ENCODE measurements at places on chromosomes 16 and 17.

GRCh38 chr16:86502856-86503748, 7.2 kb upstream of the FOXF1 start:
- no peak for DNase-seq

DNA sequence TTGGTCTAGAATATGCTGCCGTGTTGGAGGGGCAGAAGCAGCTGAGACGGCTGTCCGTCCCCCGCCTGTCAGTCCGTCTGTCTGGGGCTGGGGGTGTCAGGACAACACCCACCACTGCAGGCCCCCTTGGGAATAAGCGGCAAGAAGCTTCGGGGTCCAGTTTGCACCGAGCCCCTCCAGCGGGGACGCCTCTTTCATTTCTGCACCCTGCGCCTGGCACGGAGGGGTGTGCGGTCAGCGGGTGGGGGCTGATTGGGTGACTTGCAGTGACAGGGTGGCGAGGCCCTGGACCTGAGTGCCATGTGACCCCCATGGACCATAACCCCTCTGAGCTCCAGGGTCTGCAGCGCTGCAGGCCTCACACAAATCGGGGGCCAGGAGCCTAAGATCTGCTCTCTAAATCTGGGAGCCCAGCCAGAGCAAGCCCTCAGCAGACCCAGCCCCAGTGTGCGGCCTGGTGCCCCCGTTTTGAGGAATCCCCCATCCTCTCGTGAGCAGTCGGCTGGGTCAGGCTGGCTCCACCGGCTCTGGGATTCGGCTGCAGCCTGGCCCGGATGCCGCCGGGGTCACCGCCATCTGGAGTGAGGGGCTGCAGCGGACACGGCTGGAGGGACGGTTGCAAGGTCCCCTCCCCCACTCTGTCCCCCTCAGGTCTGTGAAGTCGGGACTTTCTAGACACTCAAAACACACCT, 8.3 kb downstream of the CBFA2T3 start:
- DNase-seq: no peak

DNA sequence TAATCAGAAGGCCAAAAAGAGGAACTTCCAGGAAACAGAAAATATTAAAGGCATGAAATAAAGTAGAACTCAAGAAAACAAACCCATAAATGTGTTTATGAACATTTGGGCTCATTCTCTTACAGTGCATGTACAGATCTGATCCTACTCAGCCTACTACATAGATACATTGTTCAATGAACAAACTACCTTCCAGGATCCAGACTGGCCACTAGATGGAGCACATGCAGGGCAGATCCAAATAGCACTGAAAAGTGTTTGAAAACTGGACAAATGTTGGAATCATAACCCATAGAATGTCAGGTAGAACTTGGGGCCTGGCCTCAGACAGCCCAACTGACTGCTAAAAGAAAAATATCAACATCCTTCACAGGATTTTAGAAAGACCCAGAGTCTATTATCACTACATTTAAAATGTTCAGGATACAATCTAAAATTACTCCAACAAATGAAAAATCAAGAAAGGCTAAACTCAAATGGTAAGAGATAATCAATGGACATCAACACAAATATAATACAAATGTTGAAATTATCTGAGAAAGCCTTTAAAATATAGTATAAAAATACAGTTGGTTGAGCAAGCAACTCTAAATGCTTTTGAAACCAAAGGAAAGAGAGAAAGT, 122.4 kb upstream of the NUDT7 start:
- no peak for DNase-seq

DNA sequence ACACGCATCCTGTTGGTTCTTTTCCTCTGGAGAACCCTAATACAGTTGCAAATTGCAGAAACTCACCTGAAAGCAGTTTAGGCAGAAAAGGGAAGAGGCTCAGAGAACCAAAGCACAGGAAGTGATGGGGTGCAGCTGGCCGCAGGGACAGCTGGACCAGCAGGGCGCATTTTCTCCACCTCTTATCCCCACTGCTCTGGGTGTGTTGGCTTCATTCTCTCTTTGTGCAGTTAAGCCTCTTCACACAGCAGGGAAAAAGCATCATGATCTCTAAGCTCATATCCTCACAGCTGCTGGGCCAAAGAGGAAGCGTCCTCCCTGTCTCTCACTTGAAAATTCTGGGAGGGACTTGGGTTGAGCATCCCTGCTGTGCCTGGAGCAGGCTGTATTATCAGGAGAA, 20.0 kb upstream of the LRRC75A start:
- DNase-seq: no peak

DNA sequence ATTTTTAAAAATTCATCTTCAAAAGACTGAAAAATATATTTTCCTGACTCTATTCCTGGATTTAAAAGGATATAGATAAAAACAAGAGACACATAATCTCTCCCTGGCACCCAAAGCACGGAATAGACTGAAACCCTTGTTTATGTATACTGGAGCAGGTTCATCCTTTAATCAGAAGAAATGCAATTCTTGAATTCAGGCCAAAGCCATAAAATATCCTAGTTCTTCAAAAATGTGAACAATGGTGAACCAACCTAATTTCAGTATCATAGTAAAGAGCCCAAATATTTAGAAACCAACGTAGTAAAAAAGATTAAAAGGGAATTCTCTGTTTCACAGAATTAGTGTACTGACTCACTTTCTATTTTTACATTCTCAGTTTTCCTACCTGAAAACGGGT, 188.5 kb upstream of the C17orf78 start:
- no peak for DNase-seq

GRCh38 chr17:15413101-15413771, 54.2 kb downstream of the CDRT4 start:
- DNase-seq: no peak

DNA sequence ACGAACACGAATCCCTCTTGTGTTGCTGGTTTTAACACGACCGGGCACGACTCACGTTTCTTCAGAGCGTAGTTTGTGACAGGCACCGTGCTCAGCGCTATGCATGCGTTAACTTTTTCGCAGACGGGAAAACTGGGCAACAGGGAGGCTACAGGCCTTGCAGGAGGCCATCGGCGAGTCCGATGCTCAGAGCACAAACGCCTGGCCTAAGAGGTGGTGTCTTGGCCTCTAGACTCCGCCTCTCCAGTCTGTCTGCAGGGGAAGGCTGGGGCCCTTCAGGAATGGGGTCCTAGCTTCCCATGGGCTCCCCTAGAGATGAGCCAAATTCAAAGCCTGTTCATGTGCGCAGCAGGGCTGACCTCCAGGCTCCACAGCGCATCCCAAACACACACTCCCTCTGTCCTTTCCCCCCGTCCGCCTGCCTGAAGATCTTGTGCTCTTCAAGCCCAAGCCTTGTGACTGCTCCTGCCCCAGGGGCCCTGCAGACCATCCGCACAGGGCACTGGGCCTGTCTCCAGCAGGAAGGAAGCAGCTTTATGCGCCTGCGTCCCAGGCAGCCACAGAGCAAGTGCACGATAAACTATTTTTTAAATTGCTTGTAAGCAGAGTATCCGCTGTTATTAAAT, 3.1 kb downstream of the CLCN7 start:
- DNase-seq: no peak

GRCh38 chr17:62627904-62628633, 599 bp downstream of the MRC2 start:
- no peak for DNase-seq

DNA sequence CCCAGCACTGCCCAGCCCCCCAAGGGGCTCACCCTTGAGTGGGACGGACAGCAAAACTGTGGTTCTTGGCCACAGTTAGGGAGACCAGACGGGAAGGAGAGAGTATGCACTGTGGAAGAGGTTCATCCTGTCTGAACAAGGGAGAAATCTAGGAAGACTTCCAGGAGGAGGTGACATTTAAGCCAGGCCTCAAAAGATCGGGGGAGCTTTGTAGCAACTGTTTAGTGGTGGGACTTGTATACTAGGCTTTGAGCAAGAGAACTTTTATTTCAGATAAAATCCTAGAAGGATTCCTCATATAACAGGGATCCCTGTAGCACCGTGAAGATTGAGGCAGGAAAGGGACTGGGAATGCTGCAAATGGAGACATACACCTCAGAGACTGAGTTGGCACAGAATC, 30.8 kb downstream of the SREBF1 start:
- DNase-seq: no peak

DNA sequence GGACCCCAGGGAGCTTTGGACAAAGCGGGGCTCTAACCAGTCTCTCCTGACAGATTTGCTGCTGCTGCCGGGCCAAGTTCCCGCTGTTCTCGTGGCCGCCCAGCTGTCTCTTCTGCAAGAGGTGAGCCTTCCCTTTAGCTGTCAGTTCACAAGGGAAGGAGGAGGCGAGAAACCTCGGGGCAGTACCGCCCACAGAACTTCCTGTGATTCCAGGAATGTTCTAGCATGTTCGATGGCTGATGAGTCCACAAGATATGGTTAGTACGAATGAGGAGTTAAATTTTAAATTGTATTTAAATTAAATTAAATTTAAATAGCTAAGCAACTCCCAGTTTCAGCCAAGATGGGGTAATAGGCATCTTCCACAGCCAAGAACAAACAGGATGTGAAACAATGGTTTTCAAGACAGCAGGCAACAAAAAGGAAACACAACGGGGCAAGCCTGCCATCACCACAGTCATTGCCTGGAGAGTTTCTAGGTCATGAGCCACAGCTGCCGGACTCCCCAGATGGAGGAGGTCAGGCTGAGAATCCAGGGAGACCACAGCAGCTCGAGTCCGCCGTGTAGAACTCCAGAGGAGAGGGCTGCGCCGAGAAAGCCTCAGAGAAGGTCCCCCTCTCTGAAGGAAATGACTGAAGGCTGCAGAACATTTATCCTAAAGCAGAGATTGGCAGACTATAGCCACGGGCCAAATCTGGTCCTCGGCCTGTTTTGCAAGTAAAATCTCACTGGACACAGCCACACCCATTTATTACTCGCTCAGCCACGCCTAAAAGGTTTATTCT, 9.5 kb upstream of the TCF25 start:
- no peak for DNase-seq

GRCh38 chr17:67157732-67158639, 87.0 kb downstream of the HELZ start:
- DNase-seq: no peak

GRCh38 chr17:44229090-44229489, 9.6 kb upstream of the UBTF start:
- no peak for DNase-seq

- DNase-seq: no peak
Measured at GRCh38 chr17:16980813-16981731, 9.2 kb upstream of the TNFRSF13B start.

- no peak for DNase-seq
Measured at GRCh38 chr16:62194828-62195227, 158.6 kb upstream of the CDH8 start.

- no peak for DNase-seq
Measured at GRCh38 chr17:79747508-79748294, 17.0 kb downstream of the ENPP7 start.

DNA sequence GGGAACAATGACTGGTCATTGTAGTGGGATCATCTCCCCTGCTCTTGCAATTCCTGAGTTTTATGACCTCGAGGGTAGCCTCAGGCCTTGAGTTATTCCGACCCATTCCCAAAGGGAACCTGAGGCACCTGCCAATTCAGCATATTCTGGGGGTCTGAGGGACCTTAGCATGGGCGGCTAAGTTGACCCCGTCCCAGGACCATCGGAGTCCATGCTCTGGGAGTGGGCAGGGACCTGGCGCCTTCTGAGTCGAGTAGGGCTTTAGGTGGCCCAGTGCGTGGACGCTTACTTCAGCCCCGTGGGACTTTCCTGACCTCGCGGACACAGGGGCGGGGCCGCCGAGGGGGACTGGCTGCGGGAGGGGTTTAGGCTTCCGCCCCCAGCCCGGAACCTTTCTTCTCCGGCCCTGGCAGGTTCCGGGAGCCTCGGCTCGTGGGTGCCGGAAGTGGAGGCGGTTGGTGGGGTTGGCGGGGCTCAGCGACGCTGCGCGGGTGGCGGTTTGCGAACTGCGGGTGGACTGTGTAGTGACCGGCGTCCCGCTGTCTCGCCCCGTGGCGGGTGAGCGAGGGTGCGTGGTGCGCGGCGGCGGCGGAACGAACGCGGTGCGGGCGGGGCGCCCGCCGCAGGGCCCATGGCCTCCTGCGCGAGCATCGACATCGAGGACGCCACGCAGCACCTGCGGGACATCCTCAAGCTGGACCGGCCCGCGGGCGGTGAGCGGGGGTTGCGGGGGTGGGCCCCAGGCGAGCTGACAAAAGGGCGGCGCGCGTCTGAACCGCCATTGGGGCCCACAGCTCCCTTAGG, at the start of gene EDC4:
Gene EDC4 (plus strand): TSS at position 422 of the 804 bp plus-strand sequence. CDS start 210 bp downstream, at position 632.
- no peak for DNase-seq

DNA sequence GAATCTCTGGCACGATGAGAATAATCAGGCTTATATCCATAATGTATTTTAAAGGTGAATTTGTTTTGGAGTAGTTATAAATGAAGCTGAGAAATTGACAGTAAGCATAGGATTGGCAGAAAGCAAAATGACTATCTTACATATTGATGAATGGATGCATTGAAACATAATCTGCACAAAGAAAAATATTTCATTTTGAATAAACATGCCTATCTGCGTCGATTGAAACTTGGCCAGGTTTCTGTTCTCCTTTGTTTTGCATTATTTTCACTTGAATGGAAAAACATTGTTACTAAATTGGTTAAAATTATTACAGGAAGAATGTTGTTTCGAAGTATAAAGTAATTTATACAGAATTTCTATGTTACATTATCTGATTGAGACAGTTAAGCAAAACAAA, 128.2 kb downstream of the USP22 start:
- no peak for DNase-seq

GRCh38 chr17:61076621-61077031, 323.0 kb upstream of the TBX2 start:
- DNase-seq: no peak

GRCh38 chr16:49417354-49417753, 43.8 kb downstream of the C16orf78 start:
- no peak for DNase-seq

DNA sequence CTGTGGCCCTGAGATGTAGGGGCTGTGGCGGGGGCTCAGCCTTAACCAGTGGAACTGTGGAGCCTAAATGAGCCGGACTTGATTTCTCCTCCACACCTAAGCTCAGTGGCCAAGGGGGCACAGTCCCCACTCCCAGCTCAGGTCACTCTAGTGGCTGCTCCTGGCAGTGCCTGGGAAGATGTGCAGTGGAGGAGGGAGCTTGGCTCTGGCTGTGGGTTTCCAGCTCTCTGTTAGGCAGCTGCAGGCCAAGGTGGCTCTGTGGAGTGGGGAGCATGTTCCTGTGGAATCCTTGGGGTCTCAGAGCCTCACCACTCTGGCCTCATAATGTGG, 76.3 kb downstream of the AMFR start:
- no peak for DNase-seq

DNA sequence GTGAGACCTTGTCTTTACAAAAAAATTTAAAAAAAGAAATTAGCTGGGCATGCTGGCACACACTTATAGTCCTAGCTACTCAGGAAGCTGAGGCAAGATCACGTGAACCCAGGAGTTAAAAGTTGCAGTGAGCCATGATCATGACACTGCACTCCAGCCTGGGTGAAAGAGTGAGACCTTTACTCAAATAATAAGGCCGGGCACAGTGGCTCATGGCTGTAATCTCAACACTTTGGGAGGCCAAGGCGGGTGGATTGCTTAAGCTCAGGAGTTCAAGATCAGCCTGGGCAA, 11.5 kb upstream of the RIPOR1 start:
- DNase-seq: no peak

DNA sequence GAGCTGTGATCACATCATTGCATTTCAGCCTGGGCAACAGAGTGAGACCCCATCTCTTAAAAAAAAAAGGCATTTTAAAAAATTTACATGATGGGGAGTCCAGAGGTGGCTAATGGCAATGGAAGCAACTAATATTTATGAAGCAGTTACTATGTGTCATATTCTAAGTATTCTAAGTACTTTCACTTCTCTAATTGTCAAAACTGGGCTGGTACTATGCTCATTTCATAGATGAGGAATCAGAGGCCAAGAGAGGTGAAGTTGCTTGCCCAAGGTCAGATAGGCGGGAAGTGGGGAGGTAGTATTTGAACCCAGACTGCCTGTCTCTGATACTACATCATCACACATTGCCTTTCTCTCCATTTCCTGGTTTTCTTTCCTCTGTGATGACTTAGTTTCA, 50.7 kb downstream of the SLC5A11 start:
- no peak for DNase-seq
